T47D (cell line): ENCODE measurements at places on chromosomes 3 and 15.

- no peak for DNase-seq
These were observed 72.1 kb downstream of the RSL24D1 start for GRCh38 chr15:55124616-55125015.

DNA sequence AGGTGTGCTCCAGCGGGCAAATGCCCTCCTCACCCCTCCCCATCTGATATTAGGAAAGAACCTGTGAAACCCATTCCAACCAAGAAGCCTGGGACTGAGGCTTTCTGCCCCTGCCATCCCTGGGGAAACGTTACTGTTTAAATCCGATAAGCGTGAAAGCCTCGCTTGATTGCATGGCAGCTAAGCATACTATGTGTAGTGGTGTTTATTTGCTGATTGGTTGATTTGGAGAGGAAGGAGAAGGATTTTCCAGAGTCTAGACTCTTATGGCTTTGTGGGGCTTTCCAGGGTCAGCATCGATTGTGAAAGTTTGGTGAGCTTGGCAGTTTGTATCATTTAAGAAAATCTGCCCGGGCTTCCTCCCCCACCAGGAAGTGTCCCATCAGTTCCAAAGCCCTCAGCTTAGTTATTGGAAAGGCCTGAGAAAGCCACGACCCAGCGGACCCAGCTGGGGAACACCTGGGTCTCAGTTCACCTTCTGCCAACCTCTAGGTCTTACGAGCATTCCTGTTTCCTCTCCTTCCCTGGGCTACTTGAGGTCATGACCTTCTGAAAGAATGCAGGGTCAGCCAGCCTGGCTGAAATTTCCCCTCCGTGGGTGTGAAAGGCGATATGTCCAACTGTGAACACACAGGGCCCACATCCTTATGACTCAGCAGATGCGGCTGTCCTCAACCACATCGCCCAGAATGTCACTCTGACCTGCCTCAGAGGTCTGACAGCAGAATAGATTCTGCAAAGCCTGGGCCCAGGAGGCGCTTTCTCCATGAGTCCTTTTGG lies 62.8 kb upstream of the HERC1 start:
- DNase-seq = no peak

DNA sequence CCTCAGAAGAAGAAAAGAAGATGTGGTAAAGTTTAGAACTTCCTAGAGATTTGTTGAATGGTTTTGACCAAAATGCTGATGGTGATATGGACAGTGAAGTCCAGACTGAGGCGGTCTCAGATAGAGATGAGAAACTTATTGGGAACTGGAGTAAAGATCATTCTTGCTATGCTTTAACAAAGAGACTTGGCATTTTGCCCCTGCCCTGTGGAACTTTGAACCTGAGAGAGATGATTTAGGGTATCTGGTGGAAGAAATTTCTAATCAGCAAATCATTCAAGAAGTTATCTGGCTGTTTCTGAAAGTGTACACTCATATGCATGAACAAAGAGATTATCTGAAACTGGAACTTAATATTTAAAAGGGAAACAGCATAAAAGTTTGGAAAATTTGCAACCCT lies 505.2 kb downstream of the NSUN3 start:
- DNase-seq = no peak

DNA sequence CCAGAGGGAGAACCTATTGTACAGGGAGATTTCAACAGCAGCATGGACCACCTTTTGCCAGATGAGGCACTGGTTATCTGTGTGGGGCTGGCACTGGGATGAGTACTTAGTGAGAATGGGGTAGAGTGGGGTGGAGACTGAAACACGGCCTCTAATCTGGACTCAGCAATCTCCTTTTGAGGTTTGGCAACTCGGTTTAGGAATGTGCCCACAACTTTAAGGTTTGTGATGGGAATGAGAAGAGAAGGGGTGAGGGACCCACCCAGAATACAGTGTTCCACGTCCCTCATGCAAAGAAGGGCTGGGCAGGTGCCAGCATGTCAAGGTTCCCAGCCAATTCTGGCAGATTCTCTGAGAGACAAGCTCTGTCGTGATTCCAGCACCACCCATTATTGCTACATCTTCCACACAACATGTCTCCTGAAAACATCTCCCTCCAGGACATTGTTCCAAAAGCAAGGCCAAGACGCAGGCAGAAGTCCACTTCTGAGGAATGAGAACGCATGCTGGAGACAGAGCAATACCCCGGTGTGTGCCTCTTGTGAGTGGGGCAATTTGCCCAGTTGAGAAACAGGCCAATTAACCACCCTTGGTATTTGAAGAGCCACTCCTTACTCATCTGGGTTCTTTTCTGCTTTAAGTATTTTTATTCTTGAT lies 37.5 kb upstream of the CCR4 start:
- peak; percentile 9 for DNase-seq

GRCh38 chr3:102400142-102400541 lies 34.7 kb upstream of the ZPLD1 start:
- DNase-seq = no peak

GRCh38 chr15:81206018-81206417 lies 9.3 kb downstream of the IL16 start:
- DNase-seq = no peak

DNA sequence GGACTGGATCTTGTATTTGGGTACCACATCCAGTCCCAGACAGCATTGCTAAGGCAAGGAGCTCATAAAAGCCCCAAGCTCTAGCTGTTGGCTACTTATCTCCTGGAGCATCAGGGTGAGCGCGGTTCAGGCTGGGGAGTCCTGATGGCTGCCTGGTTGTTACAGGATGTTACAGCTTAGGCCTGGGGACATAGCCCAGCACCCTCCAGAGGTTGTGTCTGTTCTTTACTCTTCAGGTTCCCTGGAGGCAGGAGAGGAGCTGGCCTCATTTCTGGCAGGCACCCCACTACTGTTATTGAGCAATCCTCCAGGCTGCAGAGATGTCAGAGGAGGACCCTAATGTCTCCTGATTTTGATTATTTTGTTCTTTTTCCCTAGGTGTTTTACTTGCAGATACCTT lies 26.6 kb downstream of the APBA2 start:
- no peak for DNase-seq

- DNase-seq = no peak
These were observed 9.0 kb downstream of the PPM1M start for GRCh38 chr3:52254608-52255007.

DNA sequence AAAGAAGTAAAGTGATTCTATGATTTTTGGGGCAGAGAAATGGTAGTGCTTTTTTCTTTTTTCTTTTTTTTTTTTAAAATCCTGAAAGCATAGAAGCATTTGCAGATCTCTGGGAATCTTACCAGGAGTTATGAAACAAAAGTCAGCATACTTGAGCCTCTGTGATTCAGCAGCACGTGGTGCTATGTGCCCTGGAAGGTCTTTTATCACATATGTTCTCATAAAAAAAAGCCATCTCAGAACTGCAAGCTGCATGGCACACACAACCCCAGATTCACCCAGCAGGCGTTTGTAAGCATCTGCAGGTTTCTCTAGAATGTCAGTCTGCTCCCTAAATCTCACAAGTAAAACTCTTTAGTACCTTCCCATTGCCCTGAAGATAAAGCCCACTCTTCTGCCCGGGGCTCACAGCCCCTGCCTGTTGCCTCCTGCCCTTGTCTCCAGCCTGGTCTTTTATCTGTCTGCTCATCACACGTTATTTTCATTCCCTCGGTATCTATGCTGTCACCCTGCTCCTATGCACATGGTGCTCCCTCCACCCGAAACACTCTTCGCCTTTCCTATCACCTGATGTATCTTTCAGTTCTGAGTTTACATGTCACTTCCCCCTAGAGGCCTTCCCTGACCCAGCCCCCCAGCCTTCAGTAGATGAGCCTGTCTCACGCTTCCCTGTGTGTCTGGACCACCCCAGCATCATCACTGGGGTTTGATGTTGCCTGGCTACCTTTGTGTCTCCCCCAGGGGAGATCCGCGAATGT lies 72.4 kb downstream of the CHDH start:
- no peak for DNase-seq

DNA sequence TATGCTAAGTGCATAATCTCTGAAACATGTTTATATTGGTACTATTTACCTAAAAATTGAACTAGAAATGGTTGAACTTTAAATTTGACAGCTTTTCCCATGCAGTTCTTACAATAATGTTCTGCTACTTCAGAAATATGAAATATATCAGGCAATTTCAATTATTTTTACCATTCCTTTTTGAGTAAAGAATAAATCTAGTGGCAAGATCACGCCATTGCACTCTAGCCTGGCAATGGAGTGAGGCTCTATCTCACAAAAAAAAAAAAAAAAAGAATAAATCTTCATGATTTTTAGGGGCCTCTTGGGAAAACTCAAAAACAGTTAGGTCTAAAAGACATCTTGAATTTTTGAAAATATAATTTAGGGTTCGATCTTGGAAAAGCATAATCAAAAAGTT lies 10.6 kb upstream of the DNAAF4 start:
- DNase-seq = no peak

DNA sequence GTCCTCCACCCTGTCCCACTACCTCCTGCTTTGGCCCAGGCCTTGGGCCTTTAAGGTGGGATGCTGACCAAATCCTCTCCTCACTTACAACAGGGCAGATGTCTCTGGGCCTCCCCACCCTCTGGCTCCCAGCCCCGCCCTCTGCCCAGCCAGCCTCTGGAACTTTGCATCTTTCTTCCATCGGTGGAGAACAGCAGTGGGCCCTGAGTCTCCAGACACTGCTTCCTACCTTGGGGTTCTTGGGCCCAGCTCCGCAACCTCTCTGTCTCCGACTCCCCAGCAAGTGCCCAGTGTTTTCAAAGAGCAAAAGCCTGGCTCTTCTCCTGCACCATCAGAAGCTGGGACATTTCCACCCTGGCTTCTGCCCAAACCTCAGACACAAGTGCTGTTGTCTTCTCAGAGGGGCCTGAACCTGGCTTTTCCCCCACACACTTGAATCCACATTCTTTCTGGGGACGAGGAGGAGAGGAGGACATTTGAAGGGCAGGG lies 33.1 kb downstream of the MRAS start:
- no peak for DNase-seq

- DNase-seq = no peak
These were observed 160.2 kb downstream of the FOXP1 start for GRCh38 chr3:71423151-71423906.

DNA sequence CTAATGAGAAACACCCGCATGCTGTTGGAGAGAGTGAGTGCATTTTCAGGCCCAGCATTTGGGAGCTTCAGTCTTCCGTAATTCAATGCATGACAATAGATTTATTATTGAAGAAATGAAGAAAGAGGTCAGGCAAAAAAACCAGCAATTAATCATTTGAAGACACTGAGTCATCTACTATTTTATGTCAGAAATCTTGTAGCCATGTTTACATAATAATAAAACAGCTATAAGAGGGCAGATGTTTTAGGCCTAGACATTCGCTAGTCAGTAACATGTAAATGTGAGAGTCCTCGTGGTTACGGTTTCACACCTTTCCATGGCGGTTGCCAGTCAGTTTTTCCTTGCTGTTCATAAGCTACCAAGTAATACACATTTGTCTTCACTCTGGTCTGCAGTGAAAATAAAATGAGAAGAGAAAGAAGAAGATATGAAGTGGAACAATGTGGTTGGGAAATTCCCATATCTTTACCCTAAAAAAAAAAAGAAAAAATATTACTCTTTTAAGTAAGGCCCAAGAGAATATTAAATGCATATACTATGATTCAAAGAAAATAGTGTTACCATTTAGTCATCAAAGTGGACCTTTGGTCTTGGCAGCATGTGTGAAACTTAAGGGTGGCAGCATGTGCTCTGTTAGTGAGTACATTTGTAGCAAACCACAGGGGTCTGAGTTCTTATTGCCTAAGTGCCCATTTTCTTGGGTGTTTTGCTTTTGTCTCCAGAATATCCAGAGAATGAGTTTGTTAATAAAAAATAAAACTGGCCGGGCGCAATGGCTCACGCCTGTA lies 140.5 kb upstream of the TBL1XR1 start:
- DNase-seq = no peak

DNA sequence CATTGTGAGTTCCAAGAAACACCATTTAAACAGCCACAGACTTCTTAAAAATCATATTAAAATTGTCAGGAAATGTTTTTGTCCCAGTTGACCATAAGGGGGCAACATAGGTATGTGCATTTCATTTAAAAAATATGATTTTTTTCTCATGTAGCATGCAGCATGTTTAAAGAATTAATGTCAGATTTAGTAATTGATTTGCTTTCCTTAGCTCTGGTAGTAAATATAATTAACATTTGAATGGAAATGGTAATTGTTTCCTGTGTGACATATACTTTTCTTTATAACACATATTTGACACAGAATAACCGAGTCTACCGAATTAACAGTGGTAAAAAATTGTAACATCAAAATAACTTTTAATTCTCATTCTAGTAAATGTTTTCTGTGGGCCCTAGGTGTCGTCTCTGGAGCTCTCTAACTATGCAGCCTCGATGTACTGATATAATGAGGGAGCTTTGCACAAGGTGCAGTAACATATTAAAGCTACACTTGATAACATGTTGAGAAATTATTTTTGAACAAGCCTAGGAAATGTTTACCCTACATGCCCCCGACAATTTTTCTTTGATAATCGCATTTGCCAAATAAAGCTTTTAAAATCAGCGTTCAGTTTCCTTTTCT lies 34.9 kb downstream of the NXPE3 start:
- no peak for DNase-seq

DNA sequence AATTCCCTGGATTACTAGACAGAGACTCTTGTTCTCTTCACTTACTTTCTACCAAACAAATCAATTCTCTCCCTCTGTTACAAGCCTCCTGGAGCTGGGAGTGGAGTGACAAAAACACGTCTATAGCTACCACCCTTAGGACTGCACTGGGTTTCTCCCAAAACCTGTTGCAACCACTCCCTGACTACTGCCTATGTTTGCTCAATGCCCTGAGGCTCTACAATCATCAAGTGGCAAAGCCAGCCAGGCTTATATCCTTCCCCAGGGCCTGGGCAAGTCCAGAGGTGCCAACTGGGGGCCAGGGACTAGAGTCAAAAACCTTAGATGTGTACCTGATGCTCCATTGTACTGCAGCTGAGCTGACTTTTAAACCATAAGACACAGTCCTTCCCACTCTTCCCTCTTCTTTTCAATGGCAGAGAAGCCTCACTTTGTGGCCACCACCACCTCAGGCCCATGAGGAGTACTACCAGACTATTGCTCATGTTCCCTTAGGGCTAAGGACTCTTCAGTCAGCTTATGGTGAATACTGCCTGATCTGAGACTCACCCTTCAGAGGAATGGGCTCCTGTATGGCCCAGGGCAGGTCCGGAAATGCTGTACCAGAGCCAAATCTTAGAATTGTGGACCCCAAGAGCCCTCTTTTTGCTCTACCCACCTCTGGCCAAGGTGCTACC lies 125.4 kb upstream of the PLCL2 start:
- no peak for DNase-seq

DNA sequence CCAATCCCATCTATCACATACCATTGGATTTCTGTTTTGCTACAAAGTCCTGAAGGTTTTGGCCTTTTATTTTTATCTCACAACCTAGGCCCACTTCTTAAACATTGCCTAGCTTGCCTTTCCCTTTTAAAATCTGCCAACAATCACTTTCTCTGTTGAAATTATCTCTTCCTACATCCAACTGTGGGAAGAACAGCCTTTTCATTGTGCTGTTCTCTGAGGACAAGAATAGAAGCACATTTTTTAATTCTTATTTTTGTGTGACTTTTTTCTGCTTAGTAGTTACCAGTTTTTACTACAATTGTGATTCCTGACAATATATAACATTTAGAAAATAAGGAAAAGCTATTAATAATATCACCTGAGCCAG lies 159.2 kb downstream of the CNTN6 start:
- DNase-seq = no peak

GRCh38 chr3:162780313-162780712 lies 1283.7 kb downstream of the OTOL1 start:
- no peak for DNase-seq
